ENCODE measurements at places on chromosomes 3 and 15.

- no peak for DNase-seq
Measured at GRCh38 chr3:127192576-127193232, at the start of gene PRR23E. PRR23E (plus strand) TSS chr3:127193131; CDS start chr3:127196686, 3,555 bp downstream.

GRCh38 chr15:101250873-101251829 lies 697 bp downstream of the CHSY1 start:
- DNase-seq: peak; percentile 79

GRCh38 chr3:50127251-50127691 lies 27.9 kb upstream of the SEMA3F start:
- DNase-seq: no peak

DNA sequence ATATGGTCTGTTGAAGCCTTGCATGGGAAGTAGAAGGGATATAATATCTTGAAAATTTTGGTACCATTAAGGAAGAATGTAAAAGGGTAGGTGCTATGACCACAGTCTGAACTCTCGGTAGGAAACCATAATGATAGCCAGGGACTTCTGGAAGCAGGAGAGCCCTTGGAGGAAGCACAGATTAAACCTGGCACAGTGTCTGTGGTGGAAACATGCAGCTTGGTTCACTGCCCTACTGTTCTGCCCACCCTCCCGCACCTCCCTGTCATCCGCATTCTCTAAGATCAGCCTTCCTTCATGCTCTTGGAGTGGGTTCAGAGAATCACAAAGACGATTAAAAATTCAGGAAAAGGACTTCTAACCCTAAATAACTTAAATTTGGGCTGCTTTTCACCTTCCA lies 20.9 kb downstream of the VPS8 start:
- DNase-seq: no peak

DNA sequence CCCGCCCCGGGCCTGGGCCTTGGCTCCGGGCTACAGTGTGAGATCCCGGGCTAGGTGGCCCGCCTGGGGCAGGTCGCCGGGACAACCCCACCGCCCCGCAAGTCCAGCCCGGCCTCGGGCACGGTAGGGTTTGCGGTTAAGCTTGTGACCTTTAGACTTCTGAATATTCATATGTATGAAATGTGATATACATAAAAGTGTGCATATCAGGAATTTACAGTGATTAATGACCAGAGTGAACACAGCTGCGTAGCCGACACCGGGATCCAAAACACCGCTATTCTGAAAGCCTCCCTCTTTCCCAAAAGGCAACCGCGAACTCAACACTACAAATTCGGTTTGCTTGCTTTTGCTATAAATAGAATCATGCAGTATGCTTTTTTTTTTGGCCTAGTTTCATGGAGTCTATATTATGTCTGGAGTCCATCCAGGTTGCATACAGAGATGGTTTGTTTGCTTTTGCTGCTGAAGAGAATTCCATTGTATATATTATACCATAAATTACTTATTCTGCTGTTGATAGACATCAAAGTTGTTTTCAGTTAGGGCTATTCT lies 636 bp upstream of the SNRPA1 start:
- no peak for DNase-seq

- DNase-seq: no peak
Measured at GRCh38 chr15:47551079-47551478, 166.2 kb upstream of the SEMA6D start.

DNA sequence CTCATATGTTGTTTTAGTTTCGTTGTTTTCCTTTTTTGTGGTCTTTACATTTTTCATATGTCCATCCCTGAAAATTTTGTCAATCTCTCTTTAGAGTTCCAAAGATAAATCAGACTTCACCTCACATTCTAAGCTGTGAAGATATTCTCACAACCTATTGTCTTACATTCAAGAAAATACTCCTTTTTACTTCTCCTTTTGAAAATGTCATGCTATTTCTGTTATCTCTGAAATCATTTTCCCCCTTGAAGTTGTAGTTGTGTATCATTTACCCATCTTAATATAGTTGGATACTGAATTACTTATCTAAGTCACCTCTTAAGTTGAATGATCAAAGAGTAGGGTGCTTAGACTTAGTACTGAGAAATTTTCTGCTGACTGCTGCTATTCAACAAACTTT lies 74.3 kb downstream of the DCUN1D1 start:
- DNase-seq: no peak

Measured in retina (tissue), 1 donor.